ENCODE measurements at places on chromosomes 1 and 21.

- DNase-seq: no peak
These were observed 29.5 kb downstream of the AK4 start for GRCh38 chr1:65177457-65177856.

GRCh38 chr1:52296345-52296744 lies 69.7 kb downstream of the CC2D1B start:
- DNase-seq: peak; percentile 57

DNA sequence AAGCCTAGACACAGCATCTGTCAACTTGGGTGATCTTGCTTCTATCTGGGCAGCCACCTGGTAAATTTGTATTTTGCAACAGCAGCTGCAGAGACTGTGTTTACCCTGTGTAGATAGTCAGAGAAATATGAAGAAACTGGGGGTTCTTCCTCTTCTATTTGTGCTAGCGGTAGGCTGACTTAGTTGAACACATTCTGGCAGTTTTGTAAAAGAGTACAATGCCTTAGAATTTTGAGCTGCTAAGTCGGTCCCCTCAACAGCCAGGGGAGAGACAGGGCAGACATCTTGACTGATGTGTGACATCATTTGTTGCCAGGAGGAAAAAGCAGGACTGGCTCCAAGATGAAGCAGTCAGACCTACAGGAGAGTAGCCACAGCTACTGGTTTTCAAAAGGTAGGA lies 53.7 kb downstream of the KCNJ6 start:
- peak; percentile 56 for DNase-seq

GRCh38 chr21:17146426-17146825 lies 366.4 kb upstream of the CXADR start:
- DNase-seq: no peak

DNA sequence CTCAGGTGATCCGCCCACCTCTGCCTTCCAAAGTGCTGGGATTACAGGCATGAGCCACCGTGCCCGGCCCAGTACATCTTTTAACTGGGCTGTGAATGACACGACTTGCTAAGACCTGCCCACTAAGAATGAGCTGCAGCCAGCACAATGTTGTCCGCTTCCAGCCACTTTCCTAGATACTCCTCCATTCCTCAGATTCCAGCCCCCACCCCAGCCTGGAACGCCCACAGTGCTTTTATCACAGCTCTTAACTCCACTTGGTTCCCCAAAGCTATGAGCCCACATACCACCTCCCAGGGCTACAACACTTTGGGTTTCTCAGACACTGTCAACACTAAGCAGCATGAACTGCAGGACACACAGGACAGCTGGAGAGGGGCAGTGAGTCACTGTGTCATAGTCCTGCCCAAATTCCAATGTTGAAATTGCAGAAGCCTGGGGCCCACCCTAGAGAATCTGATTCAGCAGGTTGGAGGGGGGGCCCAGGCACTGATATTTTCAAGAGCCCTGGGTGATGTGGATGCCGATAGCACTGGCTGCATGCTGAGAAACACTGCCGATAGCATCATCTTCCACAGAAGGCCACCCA lies 58.0 kb downstream of the ACBD3 start:
- no peak for DNase-seq

Measured in retina (tissue), 1 donor.